ENCODE measurements at places on chromosomes 13 and 19.

DNA sequence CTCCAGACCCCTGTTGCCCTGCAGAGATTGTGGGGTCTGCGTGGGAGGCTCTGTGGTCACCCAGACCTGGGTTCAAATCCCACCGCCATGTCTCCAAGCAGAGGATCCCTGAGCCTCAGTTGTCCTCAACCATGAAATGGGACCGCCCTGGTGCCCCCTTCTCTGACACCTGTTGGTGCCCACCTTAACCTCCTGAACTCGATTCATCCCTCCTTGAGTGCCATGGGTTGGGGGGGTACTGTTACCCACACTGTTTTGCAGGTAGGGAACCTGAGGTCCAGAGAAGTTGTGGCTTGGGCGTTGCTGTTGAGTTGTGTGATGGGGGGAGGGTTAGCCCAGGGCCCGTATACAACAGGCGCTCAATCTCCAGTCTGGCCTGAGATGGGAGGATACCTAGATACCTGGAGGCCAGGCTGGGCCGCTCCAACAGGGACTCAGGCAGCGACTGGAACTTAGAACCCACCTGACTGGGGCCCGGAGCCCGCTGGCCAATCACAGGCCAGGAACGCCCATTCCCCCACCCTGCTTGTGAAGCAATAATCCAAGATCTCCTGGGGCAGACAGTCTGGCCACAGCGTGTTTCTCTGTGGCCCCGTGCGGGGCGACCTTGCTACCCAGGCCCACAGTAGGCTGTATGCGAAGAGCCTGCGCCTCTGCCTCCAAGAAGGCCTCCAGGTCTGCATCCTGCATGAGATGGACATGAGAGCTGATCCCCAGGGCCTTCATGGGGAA lies 2.8 kb downstream of the ARID3A start:
- no peak for DNase-seq

DNA sequence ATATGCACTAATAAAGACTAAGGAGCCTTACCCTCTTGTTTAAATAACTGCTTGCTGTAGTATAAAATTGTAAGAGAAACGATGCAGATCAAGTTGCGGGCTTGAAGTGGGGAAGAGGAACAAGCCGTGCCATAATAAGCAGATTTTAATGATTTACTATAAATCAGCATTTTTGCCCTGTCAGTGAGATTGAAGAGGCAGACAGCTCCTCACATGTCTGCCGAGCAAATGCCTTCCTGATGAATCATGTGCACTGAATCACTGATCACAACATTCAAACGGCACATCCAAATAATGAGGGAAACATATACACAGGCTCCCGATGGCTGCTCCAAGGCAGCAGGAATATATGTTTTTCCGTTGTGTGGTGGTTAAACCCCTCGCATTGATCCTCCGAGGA lies 282.9 kb downstream of the TSHZ3 start:
- DNase-seq: peak; percentile 91

DNA sequence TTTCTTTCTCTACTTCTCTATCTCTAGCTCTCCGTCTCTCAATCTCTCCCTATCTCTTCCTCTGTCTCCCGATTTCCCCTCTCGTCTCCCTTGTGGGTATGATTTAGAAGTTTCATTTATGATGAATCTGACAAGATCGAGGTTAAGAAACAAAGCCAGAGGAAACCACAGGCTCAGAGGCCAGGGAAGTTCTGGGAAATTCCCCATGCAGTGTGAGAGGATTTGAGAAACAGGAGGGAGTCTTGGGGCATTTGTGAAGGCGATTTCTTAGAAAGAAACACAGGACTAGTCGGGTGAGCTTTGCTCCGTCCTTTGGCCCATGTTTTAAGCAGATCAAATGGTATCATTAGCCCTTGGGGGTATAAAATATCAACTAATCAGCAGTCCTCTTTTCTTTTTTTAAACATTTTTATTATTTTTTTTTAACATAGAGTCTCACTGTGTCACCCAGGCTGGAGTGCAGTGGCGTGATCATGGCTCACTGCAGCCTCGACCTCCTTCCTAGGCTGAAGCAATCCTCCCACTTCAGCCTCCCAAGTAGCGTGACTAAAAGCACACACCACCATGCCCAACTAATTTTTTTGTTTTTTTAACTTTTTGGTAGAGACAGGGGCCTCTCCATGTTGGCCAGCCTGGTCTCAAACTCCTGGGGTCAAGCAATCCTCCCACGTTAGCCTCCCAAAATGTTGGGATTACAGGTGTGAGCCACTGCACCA lies 25.8 kb downstream of the TNFSF9 start:
- DNase-seq: peak; percentile 63

GRCh38 chr19:44112802-44113137 lies 429 bp upstream of the ZNF225 start:
- DNase-seq: no peak

GRCh38 chr13:52061587-52061986 lies 37.1 kb downstream of the UTP14C start:
- DNase-seq: peak; percentile 39

DNA sequence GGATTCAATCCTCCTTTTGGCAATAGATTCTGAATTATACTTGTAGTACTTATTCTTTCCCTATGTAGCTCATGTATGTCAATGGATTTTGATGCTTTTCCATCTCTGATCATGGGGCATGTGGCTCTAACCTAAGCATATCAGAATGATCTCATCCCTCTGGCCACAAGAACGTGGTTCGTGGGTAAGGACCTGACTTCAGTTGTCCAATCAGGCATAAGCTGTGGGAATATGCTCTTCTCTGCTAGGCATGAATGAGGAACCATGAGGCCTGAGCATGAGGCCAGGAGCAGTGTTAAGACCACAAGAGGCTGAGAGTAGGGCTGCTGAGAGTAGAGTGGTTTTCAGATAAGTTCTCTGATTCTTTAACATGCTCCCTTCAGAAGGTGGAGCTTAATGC lies 292.4 kb upstream of the TSHZ3 start:
- DNase-seq: no peak

DNA sequence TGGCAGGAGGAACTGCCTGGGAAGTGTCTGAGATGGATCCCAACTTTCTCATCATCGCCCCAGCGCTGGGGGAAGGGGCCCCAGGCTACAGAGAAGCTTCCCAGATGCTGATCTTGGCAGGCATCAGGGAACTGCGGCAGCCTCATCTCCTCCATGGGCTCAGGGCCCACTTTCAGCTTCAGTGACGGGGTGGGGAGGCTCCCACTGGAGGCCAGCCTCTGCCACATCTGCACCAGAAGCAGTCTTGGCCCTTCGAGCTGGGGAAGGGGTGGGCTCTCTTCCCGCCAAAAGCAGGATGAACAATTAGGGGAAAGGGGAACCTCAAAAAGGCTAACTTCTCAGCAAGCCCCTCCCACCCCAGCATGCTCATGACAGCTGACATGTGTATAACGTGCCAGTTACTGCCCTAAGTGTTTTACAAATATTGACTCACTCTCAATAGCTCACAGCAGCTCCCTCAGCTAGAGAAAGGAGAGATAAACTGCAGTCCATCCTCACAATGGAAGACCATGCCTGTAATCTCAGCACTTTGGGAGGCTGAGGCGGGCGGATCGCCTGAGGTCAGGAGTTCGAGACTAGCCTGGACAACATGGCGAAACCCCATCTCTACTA lies 7.1 kb upstream of the S1PR2 start:
- DNase-seq: no peak

DNA sequence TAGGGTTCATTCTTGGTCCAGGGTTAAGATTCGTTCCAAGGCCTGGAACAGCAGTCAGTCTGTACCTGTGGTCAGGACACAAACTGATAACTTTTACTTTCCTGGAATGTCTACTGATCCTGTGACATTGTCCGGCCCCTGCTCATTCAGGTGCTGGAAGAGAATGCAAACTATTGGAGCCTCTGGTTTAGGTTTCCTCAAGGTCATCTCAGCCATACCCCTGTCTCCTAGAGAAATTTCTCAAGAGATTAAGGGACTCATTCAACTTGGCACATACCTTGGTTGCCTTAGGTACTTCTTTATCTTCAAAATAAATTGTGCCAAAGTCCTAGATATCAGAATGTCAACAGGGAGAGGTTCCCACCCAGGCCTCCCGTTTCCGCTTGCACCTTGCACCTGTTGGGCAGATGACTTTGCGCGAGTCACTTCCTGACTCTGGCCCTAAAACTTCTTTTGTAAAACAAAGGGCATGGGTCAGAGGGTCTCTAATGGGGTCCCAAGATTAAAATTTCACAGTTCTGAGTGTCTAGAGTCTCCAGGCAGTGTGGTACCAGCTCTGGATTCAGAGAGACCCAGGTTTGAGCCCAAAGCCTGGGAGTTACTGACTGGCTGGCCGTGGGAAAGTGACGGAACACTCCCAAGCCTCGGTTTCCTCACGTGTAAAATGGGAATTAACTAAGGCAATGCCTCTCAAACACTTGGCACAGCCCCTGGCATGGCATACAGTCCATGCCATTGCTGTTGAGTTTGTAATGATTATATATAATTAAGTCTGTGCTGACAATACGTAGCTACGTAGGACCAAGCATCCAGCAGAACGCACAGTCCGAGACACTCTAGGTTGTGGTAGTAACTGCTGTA lies 25.8 kb upstream of the CYP2S1 start:
- no peak for DNase-seq

DNA sequence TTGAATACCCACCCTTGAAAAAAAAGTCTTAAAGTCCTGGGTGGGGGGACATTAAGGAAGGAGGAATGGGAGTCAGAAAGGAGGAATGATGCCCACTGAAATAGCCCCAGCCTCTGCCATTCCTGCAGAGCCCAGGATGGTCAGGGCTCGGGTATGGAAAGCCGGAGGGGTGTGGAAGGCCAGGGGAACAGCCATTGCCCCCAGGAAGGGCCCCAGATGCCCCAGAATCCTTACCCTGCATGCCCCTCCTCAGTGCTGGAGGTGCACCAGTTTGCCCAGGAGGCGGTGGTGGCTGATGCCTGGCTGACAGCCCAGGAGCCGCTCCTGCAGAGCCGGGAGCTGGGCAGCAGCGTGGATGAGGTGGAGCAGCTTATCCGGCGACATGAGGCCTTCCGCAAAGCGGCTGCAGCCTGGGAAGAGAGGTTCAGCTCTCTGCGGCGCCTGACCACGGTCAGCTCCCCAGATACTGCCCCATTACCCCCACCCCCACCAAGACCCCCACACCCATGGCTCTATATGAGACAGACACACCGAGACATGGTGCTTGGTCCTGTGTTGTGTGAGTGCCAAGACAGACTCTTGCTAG lies 10.7 kb upstream of the SHKBP1 start:
- no peak for DNase-seq

GRCh38 chr19:8503510-8503909 lies 1.1 kb upstream of the PRAM1 start:
- no peak for DNase-seq

DNA sequence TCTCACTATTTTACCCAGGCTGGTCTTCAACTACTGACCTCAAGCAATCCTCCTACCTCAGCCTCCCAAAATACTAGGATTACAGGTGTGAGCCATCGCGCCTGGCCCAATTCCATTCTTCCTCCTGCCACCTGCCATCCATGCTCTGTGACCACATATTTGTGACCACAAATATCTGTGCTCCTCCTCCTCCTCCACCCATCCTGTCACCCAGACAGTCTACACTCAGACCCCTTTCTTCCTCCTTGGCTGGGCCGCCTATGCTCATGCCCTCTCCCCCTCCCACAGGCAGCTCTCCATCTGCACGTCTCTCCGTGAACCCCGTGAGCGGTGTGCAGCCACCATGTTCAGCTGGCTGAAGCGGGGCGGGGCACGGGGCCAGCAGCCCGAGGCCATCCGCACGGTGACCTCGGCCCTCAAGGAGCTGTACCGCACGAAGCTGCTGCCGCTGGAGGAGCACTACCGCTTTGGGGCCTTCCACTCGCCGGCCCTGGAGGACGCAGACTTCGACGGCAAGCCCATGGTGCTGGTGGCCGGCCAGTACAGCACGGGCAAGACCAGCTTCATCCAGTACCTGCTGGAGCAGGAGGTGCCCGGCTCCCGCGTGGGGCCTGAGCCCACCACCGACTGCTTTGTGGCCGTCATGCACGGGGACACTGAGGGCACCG lies 3.2 kb downstream of the EHD2 start:
- DNase-seq: peak; percentile 31

DNA sequence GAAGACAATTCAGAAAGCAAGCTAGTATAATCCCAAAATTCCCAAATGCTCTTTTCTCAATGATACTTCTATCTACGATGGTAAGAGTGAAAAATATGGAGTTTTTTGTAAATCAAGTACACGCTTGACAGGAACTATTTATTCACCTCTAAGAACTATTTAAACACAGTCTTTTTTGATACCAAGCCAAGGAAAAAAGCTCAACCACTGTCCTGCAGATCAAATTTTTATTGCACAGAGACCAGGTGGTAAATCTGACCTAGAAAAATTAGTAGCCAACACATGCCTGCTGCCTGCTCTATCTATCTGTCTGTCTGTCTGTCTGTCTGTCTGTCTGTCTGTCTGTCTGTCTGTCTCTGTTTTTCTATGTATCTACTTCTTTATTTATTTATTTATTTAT lies 292.2 kb downstream of the MZT1 start:
- no peak for DNase-seq

- peak; percentile 68 for DNase-seq
These were observed 5.1 kb upstream of the MKNK2 start for GRCh38 chr19:2055931-2056836.

GRCh38 chr13:75151081-75151643 lies 330.8 kb downstream of the TBC1D4 start:
- peak; percentile 44 for DNase-seq

GRCh38 chr19:35219008-35219407 lies 9.5 kb downstream of the FAM187B start:
- DNase-seq: no peak

DNA sequence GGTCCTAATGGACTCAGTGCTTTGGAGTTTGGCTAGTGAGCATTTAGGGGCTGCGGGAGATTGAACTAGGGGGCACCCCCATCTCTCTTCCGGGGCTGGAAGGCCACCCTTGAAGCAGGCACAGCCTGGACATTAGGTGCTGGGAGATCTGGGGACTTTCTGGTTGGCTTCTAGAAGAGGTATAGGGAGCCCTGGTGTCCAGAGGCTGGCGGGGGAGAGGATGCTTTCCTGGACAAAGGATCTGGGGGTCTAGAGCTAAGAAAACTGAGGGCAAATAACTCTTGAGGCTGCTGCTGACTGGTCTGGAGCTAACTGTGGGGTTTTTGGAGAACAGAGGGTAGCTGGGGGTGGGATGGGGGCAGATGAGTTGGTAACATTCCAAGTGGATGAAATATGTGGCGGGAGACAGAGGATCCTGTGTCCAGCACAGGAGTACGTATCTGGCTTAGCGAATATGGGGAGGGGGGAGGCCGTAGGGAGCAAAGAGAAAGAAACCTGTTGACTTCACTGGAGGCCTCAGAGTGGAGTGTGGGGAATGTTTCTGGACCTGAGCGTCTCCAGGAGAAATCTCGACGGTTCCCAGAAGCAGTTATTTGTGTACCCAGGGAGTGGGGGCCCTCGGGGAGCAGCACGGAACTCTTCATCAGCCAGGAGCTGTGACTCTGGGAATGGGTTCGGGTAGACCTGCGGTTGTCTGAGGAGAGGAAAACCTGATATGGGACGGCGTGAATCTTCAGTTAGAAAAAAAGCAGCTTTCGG lies 1.4 kb downstream of the HNRNPUL1 start:
- peak; percentile 42 for DNase-seq

GRCh38 chr19:13693889-13694288 lies 70.4 kb upstream of the MRI1 start:
- no peak for DNase-seq

- no peak for DNase-seq
These were observed 2.0 kb upstream of the LILRB2 start for GRCh38 chr19:54282686-54283470.

GRCh38 chr19:39410017-39410830 lies 2.2 kb upstream of the PLEKHG2 start:
- DNase-seq: peak; percentile 48

- no peak for DNase-seq
These were observed 147.7 kb upstream of the SOX1 start for GRCh38 chr13:111919286-111919685.

- no peak for DNase-seq
These were observed 10.0 kb upstream of the INSR start for GRCh38 chr19:7304200-7304599.

GRCh38 chr19:17873786-17874757 lies 2.3 kb downstream of the SLC5A5 start:
- DNase-seq: peak; percentile 39
